ENCODE measurements at places on chromosomes 6 and 20.

DNA sequence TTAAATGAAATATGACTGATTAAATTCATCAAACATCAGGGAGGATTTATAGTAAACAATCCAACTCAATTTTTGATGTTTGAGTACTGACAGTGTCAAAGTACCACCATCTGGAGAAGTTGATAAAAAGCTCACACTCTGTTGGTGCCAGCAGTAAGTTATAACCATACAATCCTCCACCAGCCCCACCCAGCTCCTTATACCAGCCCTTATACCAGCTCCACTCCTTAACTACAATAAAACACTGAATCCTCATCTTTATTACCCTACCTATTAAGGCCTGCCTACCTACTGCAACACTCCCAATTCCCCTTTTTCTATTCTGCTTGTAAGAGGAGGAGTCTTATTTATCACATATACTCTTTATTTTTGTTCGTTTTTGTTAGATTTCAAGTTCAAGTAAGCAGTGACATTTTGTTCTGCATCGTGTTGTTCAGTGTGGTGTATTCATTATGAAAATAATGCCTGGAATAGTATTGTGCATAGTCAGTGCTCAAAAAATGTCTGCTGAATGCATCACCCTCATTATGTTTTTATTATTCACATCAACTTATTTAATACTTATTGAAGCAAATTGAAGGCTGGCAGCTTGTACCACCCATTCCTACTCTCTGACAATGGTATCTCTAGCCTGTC lies 954.7 kb upstream of the ADGRB3 start:
- DNase-seq, result no peak

DNA sequence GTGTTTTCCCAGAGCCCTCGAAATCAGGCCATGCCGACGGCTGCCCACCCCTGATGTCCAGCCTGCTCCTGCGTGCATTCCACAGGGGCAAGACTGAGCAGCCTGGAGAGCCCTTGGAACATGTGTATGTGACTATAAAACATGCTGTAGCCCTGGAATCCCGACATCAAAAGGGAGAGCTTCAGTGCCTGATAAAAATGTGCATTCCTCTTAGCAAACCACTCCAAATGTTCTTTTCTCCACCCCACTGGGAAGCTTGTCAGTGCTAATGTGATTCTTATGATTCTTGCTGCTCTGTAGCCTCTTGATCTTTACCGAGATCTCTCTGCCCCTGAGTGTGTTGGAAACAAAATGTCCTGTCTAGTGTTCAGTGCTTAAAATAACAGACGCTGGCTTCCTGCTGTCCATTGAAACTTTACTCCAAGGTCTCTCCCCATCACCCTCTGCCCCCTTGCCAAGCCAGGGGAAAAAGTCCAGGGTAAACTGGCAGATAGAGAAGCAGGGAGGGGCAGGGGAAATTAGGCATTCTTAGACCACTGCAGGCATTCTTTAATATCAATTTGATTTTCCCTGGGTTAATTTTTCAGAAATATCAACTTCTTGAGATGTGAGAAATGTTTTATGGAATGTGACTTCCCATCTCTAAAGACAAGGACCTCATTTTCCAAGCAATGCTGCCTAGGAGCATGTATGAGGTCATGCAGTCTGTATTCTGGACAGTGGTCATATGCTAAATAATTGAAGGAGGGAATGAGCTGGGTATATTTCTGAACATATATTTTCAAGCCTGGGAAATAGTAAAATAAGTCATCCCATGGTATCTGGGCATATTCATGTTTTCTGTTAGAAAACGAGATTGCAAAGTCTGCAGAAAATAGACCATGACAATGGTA lies 73.8 kb upstream of the ISM1 start:
- no peak for DNase-seq

DNA sequence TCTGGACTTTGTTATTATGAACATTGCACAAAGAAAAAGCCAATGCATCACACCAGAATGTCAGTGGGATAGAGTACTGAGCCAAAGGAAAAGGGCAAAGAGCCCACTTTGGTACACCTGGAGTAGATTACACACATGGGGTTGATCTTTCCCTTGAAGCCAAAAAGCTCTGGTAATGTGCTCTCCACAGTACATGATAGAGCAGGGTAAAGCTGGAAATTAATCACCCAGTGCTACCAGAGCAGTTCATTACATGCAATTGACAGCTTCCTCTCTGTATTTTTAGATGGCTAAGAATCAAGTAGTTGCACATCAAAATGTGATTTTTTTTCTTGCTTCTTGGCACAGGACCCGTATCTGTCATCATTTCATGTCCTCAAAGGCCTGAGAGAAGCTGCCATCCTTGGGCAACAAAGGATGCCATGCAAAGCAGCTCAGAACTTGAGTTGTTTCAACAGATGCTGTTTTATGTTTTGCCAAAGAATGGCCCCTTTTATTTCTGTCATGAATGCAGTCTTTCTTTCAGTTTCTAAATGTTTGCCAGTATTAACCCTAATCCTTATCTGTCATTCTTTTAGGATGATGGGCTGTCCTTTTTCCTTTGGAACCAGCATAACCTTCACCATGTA lies 88.1 kb downstream of the HDGFL1 start:
- DNase-seq, result no peak

DNA sequence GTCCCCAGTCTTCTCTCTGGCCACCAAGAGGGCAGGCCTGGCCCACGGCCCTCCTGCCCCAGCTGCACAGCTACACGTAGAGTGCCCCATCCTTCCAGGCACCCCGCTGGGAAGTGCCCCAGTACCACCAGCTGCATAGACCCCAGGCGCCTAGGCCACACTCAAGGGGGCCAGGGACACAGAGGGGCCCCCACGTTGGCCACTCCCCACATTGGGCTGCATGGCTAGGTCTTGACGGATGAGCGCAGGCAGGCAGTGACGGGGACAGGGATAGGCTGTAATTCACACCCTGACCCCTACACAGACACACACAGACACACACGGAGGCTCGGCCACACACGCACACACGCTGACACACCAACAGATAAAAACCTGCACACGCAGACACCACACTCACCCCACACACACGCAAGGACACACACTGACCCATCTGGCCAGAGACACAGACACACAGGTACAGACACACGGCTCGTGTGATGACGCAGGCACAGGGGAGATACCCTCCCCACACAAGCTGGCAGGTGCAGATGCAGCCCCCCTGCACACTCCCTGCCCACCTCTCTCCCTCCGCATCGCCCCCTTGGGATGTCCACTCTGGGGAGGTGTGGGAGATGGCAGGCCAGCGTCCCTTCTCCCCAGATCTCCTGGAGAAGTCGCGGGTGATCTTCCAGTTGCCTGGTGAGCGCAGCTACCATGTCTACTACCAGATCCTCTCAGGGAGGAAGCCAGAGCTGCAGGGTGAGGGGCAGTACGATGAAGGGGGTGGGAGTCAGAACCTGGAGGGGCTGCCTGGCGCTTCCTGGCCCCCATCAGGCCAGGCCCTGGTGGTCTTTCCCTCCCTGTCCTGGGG lies 30.0 kb downstream of the MYH7B start:
- no peak for DNase-seq

DNA sequence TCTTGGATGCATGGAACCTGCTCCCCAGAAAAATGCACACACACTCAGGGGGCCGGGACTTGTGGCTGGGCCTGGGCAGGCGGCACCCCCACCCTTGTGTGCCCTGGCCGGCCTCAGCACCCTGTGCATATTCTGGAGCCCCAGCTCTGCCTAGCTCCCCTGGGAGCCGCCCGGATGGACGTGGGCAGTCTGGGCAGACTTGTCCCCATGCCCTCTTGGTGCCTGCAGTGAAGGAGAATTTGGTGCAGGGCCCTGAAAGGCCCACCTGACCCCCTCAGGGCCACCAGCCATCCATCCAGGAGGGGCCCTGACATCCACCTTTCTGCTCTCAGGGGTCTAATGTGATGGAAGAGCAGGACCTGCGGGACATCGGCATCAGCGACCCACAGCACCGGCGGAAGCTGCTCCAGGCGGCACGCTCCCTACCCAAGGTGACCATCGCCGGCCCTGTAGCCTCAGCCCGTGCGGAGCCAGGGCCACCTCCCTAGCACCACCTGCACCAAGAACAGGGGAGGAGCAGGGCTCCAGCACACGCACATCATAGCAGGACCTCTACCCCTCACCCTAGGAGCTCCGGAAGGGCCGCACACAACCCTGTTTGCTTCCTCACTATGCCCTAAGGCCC lies 62.8 kb downstream of the TCP11 start:
- DNase-seq, result no peak

DNA sequence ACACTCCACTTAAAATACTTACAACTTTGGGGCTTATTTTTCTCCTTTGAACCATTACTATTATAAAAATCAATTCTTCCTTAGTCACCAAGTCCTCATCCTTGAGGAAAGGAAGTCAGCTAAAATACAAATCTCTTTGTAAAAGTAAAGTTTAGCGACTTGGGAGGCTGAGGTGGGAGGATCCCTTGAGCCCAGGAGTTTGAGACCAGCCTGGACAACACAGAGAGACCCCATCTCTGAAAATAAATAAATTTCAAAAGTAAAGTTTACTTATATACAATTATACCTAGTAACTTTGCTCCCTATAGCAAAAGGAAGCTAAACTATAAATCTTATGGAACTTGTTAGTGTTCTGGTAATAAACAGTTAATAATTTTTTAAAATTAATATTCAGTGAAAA lies 40.4 kb downstream of the MYB start:
- no peak for DNase-seq

DNA sequence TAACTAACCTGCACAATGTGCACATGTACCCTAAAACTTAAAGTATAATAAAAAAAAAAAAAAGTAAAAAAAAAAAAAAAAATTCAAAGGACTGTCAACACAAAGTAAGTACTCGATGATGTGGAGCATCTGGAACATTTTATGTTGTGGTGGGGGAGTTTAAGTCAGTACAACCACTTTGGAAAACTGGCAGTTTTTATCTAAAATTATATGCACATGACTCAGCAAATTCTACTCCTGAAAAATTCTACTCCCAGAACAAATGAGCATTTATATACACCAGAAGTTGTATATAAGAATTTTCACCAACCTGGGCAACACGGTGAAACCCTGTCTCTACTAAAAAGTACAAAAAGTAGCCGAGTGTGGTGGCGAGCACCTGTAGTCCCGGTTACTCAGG lies 36.9 kb upstream of the CCDC28A start:
- no peak for DNase-seq

DNA sequence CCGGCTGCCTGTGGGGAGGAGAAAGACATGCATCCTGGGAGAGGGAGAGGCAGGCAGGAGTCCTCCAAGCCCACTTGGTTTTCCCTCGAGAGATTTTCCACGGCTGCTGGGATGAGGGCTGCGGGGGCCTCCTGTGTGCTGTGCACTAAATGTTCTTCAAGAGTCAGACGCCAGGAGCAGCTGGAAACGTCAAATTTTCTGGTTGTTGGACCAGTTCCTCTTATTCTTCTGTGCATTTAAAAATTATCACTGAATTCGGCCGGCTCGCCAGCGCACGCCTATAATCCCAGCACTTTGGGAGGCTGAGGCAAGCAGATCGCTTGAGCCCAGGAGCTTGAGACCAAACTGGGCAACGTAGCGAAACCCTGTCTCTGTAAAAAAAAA lies 32.8 kb upstream of the NTSR1 start:
- no peak for DNase-seq

- DNase-seq, result no peak
Observed at GRCh38 chr6:41122373-41122772, 31.8 kb downstream of the TREML1 start.

- no peak for DNase-seq
Observed at GRCh38 chr6:139290787-139291311, 949 bp downstream of the TXLNB start.

- DNase-seq, result no peak
Observed at GRCh38 chr20:62346398-62347150, 20.5 kb downstream of the LAMA5 start.

DNA sequence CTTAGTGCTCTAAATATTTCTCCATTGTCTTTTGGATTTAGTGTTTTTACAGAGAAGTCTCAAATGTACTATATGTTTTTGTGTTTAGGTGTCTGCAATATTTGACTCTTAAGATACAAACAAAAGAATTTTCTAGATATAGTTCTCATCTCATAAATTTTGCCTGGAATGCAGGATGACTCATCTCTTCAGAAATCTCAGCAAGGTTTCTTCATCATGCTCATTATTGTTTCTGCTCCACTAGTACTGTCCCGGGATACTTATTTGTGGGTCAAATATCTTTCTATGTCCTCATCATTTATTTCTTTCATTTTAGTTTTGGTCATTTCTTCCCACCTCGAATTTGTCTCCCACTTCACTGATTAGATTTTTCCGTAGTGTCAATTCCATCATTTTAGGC lies 9.5 kb downstream of the AHI1 start:
- DNase-seq, result no peak

GRCh38 chr6:1003394-1004160 lies 308.3 kb upstream of the FOXQ1 start:
- DNase-seq, result no peak

GRCh38 chr20:63831646-63831992 lies 555 bp upstream of the ZBTB46 start:
- DNase-seq, result no peak

DNA sequence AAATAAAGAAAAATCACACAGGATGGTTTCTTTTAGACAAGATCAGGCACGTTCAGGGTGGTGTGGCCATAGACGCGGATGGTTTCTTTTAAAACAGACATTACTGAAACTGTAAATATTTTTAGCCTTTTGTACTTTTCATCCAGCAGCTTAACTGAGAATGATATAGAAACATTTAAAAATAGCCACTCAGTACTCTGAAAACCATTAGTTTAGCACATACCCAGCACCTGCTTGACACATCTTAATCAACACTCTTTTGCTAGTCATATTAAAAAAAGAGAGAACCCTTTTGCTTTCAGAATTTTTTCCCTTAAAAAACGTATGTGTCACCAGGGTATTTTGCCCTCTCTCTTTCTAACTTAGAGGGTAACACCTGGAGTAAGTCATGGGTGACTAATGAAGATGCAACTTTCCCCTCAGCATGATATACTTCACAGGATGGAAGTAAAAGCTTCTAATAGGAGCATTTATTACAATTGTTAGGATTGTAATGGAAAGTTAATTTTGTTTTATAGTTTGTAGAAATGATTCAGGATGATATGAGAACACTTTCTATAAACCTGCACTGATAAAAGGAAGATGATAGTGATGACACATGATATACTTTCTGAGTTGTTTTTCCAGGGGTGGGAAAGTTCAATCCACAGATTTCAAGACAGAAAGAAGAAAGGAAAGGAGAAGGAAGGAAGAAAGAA lies 45.2 kb downstream of the BACH2 start:
- DNase-seq, result no peak

- no peak for DNase-seq
Observed at GRCh38 chr6:137759624-137760023, 107.4 kb upstream of the TNFAIP3 start.

DNA sequence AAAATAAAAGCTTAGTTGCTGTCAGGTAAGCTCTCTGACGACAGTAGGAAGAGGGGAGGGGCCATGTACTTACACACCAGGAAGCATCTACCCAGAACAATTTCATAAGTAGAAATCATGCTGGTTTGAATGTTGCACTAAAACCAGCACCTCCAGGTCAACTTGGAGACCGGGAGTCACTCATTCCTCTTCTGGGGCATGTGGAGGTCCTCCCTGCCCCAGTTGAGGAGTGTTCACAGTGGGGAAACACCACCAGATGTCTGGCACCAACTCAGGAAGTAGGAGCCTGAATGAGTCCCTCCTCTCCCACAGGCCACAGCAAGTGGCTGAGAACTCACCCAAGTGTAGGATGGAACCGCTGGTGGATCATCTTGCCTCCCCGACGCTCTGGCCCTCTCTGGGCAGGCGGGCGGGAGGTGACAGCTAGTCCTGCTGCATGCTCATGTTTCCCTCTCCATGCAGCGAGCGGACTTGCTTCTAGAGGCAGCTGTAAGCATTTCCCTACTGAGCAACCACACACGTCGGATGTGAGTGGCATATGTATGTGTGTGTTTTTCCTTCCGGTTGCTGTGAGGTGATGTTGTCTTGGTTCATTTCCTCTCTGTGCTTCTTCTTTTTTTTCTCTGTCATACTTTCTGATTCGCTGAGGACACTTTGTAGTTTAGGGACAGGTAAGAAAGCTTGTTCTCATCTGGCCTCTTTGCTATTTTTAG lies 149.5 kb upstream of the NEDD9 start:
- DNase-seq, result peak; percentile 49
